ENCODE measurements at places on chromosomes 5 and 9. TPM values are rescaled to one million over a fixed set of nuclear protein-coding genes. Genes with fewer than 3 reads are reported as not detected.

PCDHGA7 gene
- 0.50 TPM for total RNA-seq

SLC36A2 gene
- total RNA-seq = not detected

TXNDC8 gene
- total RNA-seq = not detected

TEX53 gene
- total RNA-seq = not detected

QRFP gene
- total RNA-seq = not detected

ORM1 gene
- not detected for total RNA-seq

IL3 gene
- not detected for total RNA-seq

GRIA1 gene
- 1.5 TPM for total RNA-seq

TAS2R1 gene
- not detected for total RNA-seq

KCNN2 gene
- 1.8 TPM for total RNA-seq

SLIT3 gene
- 0.34 TPM for total RNA-seq

MARCOL gene
- not detected for total RNA-seq

IRX2 gene
- 2.2 TPM for total RNA-seq

SPATA6L gene
- total RNA-seq = under 0.01 TPM

THBS4 gene
- 2.4 TPM for total RNA-seq

PDCD1LG2 gene
- 4.9 TPM for total RNA-seq

LRRC14B gene
- total RNA-seq = not detected

BNC2 gene
- 23.9 TPM for total RNA-seq

CARTPT gene
- total RNA-seq = not detected

AK1 gene
- total RNA-seq = 87.0 TPM

CCT5 gene
- 468 TPM for total RNA-seq

SGCD gene
- 1.3 TPM for total RNA-seq

HTR4 gene
- total RNA-seq = not detected

FOXD4L4 gene
- total RNA-seq = not detected

BARHL1 gene
- not detected for total RNA-seq

SLC25A2 gene
- total RNA-seq = not detected
